ENCODE measurements at places on chromosomes 11 and 22. TPM values are rescaled to one million over a fixed set of nuclear protein-coding genes. Genes with fewer than 3 reads are reported as not detected.

GRCh38 chr11:57638005-57638781 lies 11.5 kb downstream of the YPEL4 start:
- DNase-seq, result no peak

GRCh38 chr22:37302674-37303555 lies 20.6 kb downstream of the CYTH4 start:
- DNase-seq, result no peak

GRCh38 chr22:46563381-46564083 lies 26.1 kb upstream of the CELSR1 start:
- no peak for DNase-seq

GRCh38 chr11:30128269-30128932 lies 102.4 kb upstream of the FSHB start:
- no peak for DNase-seq

DNA sequence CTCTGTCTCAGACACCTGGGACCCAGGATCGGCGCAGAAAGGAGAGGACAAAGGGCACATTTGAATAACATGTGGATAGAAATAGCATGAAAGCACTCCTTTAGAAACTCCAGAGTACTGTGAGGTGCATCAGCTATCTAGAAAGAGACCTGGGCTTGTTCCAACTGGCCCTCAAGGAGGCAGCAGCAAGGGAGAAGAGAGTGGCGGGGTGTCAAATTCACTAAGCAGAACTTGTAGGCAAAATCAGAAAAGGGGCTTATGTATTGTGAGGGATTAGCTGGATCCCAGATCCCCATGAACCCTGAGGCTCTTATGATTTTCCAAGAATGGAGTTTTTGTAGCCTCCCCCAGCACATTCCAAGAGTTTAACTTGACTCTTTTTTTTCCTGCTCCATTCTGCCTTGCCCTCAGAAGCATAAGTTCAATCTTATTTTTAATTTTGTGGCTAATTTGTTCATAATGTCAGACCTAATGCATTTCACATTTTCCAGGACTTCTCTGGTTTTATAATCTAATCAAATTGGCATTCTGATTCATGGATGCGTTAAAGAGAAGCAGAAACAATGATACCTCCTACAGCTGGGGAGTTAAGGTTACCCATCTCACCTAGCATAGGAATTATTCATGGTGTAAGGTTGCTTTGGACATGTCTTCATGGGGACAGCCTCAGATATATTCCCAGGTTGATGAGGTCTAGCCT lies 33.6 kb downstream of the USH1C start:
- DNase-seq, result no peak

GRCh38 chr22:41544671-41545476 lies 604 bp upstream of the POLR3H start:
- no peak for DNase-seq

DNA sequence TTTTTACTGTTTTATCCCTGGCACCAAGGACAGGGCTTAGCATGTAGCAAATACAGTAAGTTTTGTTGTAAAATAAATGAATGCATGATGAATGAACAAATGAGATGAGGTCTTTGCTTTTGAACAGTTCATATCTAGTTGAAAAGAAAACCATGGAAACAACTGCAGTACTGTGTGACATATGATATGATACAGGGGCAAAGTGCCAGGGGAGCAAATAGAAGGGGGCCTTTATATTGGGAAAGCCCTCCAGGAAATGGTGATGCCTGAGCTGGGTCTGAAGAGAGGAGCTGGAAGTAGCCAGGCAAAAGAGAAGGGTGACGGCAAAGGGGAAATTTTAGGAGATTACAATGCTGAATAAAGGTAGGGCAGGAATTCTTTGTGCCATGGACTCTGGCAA lies 63.8 kb upstream of the UCP3 start:
- DNase-seq, result no peak

DNA sequence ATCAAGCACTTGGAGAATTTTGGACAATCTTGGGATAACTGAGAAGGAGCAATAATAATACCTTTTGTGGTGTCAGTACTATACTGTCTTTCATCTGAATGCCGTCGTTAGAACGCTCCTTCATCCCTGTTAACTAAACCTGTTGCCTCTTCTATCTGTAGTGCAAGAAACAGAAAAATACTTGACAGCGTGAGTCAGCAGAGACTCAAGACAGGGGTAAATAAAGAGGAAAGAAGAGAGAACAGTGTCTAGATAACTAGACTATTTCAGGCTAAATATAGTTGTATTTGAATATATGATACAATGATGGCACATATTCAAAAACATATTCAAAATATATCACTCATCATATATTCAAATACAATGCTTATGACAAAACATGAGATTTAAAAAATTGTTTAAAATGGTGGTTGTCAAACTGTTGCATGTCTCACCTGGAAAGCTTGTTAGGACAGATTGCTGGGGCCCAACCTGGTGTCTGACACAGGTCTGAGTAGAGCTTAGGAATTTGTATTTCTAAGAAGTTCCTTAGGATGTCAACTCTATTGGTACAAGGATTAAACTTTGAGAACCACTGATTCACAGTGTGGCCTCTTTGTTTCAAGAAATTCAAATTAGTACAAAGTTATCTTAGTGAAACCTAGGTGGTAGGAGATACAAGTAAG lies 17.4 kb downstream of the OOSP4A start:
- no peak for DNase-seq

DNA sequence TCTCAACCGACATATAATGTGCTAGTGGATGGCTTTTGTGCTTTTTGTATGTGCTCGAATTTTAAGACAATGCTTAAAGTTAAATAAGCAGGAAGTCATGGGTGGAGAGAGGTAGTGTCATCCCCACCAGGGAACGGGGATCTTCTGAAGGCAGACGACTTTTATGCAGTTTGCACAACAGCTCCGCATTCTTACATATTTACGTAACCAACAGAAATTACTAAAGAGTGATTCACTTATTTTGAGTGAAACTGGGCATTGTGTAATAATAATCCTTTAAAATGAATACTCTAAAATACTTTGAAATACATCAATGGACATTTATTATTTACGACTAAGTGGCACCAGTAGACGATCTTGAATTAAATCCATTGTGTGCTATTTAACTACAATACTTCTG lies 305.1 kb downstream of the CNTN5 start:
- no peak for DNase-seq

DNA sequence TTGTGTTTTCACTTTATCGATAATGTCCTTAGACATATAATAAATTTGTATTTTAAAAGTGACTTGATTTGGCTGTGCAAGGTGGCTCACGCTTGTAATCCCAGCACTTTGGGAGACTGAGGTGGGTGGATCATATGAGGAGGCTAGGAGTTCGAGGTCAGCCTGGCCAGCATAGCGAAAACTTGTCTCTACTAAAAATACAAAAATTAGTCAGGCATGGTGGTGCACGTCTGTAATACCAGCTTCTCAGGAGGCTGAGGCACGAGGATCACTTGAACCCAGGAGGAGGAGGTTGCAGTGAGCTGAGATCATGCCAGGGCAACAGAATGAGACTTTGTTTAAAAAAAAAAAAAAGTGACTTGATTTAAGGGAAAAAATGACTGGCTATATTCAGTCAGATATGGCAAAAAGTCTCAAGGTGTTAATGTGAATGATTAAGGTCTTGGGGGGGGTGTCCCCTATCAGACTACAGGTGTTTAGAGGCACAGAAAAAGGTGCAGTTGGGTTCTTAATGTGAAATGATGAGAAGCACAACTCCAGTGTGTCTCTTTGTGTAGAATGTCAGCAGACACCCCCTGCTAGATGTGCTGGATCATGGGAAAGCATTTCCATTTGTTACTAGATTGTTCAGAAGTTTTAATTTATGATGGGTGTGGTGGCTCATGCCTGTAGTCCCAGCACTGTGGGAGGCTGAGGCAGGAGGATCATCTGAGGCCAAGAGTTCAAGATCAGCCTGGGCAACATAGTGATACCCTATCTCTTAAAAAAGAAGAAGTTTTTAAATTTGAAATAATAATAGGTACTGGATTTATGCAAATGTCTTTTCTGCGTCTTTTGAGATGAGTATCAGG lies 17.0 kb downstream of the NEAT1 start:
- no peak for DNase-seq

DNA sequence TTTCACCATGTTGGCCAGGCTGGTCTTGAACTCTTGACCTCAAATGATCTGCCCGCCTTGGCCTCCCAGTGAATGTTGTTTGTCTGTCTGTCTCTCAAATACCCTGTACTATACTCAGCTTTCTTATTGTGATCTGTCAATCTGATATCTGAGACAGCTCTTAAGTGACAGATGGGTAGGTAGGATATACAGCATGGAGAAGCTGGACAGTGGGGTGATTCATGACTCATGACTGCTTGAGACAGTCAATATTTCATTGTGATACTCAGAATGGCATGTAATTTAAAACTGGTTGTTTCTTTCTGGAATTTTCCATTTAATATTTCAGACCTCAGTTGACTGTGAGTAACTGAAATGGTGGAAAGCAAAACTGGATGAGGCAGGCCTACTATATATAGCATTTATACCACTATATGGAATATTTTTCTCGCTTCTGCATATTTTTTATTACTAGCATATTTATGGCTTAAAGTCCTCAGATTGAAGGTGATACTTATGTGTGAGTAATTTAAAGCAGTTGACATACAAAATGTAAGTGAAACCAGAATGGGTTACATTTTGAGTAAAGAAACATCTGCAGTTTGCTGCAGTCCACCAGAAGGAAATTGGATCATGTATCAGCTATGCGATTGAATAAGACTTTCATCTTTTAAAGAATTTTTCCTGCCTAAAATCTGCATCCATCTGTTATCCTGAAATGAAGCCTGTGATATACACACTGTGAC lies 22.3 kb downstream of the ARHGAP42 start:
- DNase-seq, result no peak

P4HA3 gene
- 1.3 TPM for total RNA-seq

- DNase-seq, result no peak
Measured at GRCh38 chr11:9302448-9302847, 11.9 kb downstream of the TMEM41B start.

DNA sequence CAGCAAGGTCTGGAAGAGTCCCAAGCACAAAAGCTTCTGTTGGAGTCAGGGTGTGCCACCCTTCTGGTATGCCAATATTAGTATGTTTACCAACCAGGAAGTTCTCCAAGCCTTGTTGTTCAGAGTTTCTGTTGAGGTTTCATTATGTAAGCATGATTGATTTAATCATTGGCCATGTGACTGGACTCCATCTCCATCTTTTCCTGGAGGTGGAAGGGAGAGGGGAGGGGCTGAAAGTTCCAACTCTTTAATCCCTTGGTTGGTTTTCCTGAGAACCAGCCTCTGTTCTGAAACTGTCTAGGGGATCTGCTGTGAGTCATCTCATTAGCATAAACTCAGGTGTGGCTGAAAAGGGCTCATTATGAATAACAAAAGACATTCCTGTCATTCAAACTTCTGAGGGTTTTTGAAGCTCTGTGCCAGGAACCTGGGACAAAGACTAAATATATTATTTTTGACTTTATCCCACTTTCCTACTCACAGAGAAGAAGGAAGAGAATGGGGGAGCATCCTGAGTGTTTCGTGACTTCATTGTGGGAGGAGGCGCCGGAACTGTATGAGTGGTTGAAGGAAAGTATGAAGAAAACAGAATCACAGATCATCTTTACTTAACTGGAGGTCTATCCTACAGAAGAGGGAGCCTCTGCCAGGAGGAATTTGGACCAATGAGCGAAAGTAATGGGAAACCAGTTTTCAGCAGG lies 138.2 kb downstream of the NECTIN1 start:
- no peak for DNase-seq

ARHGEF17 gene
- total RNA-seq, result 43.2 TPM

- no peak for DNase-seq
Measured at GRCh38 chr11:89203814-89204213, 26.1 kb downstream of the TYR start.

NRGN gene
- total RNA-seq, result 5.7 TPM

TESMIN gene
- total RNA-seq, result 47.6 TPM

GRCh38 chr11:214083-214482 lies 6.6 kb downstream of the RIC8A start:
- no peak for DNase-seq

- no peak for DNase-seq
Measured at GRCh38 chr11:88117281-88117858, 57.9 kb downstream of the RAB38 start.

GRCh38 chr11:128572965-128573364 lies 14.4 kb downstream of the ETS1 start:
- DNase-seq, result no peak

DNA sequence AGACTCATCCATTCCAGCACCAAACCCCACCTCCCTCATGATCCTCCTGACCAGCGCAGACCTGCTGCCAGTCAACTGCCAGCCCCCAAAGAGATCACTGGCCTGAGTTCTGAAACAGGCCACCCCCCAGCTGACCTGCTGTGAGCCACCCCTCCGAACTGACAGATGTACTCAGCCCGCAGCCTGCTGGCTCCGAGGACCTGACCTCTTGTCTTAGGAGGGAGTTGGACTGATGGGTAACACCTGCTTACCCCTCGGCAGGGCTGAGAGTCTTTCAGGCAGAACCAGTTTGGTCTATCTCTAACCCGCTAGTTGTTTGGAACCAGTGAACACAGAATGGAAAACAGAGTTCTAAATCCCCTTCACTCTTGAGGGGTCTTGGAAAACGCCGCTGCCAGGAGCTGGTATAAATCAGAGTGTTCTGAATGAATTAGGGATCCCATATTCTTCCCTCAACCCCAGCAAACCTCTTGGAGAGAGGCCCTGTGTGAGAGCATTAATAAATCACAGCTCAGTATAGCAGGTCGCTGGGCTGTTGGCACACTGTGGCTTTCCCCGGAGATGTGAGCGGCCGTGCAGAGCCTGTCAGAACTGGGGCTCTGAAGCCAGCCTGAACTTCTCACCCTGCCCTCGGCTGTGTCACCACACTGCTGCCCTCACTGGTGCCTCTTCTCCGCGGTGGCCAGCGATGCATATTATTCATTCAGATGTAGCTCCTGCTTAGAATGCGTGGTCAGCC lies 165.1 kb upstream of the NCAM1 start:
- DNase-seq, result no peak

DGCR6 gene
- total RNA-seq, result 2.2 TPM

DNA sequence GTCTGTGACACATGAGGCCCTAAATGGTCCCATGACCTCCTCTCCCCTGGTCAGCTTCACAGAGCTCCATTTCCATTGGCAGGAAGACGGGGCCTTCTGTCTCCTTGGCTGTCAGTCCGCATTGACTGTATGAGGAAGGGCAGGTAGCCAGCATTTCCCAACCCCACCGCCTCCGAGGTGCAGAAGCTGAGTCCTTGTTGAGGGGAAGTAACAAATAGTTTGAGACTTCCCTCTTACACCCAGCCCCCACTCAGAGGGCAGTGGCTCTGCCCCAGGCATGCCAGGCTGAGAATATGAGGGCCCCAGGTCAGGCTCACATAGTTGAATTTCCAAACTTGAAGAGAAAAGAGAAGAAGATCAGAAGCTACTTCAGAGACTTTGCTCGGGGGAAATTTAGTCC lies 611.1 kb downstream of the BRD1 start:
- DNase-seq, result no peak

KDM2A gene
- total RNA-seq, result 112 TPM

ANGPTL5 gene
- total RNA-seq, result not detected

CDKN1C gene
- 4.6 TPM for total RNA-seq
